ENCODE measurements at places on chromosomes 11 and 22. TPM values are rescaled to one million over a fixed set of nuclear protein-coding genes. Genes with fewer than 3 reads are reported as not detected.

Gene GRM5
- total RNA-seq = 0.07 TPM

Gene KDELR3
- 30.4 TPM for total RNA-seq

Gene IL17REL
- total RNA-seq = under 0.01 TPM

Gene MYRF
- 2.3 TPM for total RNA-seq

All from mammary microvascular endothelial cell (primary cell).